ENCODE measurements at places on chromosomes 7 and 10.

- no peak for DNase-seq
These were observed 4.5 kb downstream of the ZPBP start for GRCh38 chr7:50088463-50089129.

- no peak for DNase-seq
These were observed 52.2 kb upstream of the KCNIP2 start for GRCh38 chr10:101895781-101896180.

GRCh38 chr10:65847436-65848230, 1078.2 kb upstream of the LRRTM3 start:
- DNase-seq = no peak

GRCh38 chr7:2248984-2249694, 7.1 kb downstream of the NUDT1 start:
- DNase-seq = no peak

Data from renal cortex interstitium (tissue), 15 donors.